ELR (cell line): ENCODE measurements at places on chromosomes 12 and 14.

- DNase-seq: no peak
Observed at GRCh38 chr12:71124835-71125460, 32.9 kb downstream of the TSPAN8 start.

- DNase-seq: peak; percentile 74
Observed at GRCh38 chr12:122834104-122834920, 945 bp upstream of the HIP1R start.

GRCh38 chr14:93759719-93760307, 28.5 kb downstream of the PRIMA1 start:
- DNase-seq: no peak

DNA sequence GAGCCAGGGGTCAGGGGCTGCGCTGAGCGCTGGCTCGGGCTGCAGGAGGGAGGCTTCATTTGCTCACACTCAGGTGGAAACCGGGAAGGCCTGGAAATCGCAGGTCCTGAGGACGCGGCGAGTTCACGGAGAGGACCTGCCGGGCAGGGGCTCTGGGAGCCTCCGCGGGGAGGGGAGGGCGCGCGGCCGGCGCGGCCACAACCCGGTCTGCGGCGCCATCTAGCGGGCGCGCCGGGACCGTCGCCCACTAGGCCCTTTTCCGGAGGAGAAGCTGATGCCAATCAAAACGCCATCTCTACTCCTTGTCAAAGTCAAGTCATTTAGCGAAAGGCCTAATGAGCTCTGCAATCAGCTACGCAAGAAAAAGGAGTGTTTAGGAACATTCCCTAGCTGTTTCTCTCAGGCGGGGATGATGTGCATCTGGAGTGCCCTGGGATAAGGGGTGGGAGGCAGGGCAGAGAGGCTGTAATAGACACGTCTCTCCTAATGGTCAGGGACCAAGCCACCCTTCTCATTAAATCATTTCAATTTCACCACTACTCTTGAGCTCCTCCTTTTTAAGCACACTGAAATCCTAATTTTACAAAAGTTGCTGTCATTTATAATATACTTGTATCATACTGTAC, 885.8 kb upstream of the TMEM132C start:
- DNase-seq: peak; percentile 68

GRCh38 chr12:69002969-69003368, 70.0 kb upstream of the CPM start:
- DNase-seq: no peak

DNA sequence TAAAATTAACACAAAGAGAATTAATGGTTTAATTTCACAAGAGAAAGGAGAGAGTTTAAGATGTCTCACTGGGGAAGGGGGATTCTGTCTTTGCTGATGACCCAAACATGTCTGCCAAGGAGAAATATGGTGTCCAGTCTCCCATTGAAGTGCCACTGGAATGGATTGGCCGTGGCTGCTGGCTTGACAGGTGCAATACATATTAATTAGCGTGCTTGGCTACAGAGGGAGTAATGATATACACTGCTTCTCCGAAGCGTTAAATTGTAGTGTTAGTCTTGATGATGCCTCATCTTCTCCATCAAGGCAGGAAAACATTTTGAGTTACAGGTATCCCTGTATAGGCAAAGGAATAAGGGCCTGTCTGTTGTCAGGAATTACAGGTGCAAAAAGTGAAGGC, 393.4 kb upstream of the TMPO start:
- DNase-seq: no peak

DNA sequence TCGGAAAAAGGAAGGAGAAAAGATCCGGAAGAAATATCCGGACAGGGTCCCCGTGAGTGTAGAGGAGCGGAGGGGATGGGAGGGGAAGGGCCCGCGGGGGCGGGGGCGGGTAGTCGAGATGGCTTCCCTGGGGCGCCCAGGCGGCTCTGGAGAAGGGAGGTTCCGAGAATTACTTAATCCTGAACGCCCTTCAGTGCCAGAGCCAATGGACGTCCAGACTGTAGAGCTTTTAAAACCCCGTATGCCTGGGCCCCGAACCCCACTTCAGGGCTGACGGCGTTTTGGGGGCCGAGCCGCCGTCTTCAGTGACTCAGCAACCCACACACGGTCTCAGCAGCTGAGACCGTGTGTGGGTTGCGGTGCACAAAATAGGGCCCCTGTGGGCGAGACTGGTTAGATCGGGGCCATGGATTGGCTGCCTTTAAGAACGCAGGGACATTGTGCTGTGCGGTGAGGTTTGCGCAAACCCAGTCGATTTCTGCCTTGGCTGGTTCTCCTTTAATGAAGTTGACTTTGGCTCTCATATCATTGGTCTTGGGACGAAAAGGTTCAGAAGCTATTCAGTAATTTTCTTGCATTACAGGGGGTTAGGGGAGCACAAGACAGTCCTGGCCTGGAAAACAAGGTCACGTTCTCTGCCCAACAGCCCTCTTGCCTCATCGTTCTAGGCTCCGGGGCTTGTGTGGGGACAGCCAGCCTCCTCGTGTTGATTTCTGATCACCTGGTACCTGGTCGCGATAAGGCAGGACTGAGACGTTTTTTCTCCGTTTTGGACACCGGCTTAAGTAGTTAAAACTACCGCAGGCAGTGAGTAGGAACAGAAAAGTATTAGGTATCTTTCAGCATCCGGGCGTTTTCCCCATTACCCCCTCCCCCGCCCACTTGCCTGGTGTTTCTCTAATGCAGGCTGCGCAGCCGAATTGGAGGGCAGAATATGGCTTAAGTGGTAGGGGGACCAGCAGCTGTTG, 775 bp downstream of the GABARAPL1 start:
- peak; percentile 74 for DNase-seq

DNA sequence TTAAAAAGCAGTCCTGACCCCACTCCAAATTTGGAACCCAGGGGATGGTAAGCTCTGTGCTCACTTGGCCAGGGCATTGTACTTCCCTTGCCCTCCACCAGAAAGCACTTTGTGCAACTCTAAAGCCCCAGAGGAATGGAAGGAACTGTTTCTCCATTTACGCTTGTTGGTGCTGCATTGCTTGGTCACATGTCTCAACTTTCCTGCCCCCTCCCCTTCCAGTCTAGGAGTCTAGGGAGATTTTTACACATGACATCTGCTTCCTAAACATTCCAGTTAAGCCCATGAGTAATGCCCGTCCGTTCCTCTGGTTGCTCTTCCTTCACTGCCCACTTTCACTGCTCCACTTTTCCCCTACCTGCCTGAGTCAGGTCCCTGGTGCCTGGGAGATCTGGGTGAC, 92.6 kb upstream of the MAP1LC3B2 start:
- peak; percentile 35 for DNase-seq

GRCh38 chr14:26427097-26427496, 170.7 kb downstream of the NOVA1 start:
- no peak for DNase-seq

DNA sequence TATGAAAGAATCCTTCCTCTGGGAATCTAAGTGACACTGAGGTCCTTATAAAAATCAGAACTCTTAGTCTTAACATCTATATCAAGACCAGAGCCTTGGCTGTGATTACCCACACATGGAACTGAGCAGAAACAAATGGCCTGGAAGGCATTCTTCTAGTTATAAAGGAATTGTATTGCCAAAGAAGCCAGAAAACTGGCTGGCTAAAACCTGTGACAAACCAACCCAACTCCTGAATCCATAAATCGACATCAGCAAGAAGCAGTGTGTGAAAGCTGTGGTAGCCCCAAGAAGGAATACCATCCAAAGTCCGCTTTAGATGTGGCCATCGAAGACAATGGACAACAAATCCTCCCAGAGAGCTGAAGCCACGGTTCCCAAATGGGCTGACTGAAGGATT, 97.9 kb upstream of the CCDC91 start:
- DNase-seq: no peak

GRCh38 chr14:34021096-34021495, 70.2 kb upstream of the EGLN3 start:
- no peak for DNase-seq

- DNase-seq: no peak
Observed at GRCh38 chr12:95859947-95860850, 1.4 kb downstream of the SNRPF start.

GRCh38 chr12:3487027-3487426, 4.0 kb upstream of the PRMT8 start:
- DNase-seq: no peak

GRCh38 chr14:97276573-97276972, 479.4 kb downstream of the VRK1 start:
- no peak for DNase-seq

GRCh38 chr14:55546212-55546874, 33.7 kb upstream of the KTN1 start:
- DNase-seq: no peak

GRCh38 chr12:22100958-22101748, 55.1 kb downstream of the CMAS start:
- DNase-seq: peak; percentile 71

DNA sequence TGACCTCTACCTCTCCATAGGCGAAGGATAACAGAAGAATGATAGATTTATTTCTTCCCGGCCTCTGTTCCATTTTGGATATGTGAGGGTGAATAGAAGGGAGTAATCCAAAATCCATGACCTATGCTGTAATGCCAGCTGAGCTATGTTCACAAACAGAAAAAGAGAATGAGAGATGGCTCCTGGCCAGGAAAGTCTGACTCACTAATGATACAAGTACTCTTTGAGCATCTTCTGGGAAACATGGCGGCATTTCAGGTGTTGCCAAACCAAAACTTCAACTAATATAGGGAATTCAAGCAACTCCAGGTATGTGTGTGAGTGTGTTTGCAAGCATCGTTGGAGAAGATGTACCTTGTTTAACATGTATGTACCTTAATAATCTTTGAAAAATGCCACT, 55.1 kb downstream of the MED13L start:
- DNase-seq: peak; percentile 61

DNA sequence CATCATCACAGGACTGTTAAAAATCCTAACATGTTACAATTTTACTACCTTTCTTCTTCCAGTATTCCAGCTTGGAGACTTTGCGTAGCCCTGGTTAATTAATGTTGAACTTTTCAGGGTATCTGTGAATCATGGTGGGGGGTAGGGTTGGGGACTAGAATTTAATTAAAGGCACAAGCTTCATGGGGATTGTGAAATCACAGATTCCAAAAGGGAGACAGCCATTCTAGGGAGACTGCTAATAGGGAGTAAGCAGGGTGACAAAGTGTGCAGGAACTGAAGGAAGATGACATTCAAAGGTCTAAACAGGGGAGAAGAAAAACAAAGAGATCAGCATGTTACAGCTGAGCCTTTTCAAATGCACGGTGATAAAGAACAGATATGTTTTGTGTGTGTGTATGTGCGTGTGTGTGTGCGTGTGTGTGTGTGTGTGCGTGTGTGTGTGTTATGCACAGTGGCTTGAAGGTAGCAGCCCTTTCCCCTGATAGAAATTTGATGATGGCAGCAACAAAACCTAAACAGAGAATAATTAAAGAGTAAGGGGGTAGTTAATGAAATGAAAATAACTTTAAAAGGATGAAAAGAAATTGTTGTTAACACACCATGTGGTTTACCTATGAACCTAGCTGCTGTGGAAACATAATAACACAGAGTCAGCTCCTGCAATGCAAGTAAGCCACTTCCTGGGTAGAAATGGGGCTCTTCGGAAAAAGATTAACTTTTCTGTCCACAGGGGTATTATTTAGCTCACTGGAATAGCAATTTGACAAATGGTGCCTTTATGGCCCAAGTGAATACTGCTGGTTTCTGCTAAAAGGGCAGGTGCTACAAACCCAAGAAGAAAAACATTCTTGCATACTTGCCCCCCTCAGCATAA, 581.7 kb downstream of the DIO2 start:
- DNase-seq: no peak

DNA sequence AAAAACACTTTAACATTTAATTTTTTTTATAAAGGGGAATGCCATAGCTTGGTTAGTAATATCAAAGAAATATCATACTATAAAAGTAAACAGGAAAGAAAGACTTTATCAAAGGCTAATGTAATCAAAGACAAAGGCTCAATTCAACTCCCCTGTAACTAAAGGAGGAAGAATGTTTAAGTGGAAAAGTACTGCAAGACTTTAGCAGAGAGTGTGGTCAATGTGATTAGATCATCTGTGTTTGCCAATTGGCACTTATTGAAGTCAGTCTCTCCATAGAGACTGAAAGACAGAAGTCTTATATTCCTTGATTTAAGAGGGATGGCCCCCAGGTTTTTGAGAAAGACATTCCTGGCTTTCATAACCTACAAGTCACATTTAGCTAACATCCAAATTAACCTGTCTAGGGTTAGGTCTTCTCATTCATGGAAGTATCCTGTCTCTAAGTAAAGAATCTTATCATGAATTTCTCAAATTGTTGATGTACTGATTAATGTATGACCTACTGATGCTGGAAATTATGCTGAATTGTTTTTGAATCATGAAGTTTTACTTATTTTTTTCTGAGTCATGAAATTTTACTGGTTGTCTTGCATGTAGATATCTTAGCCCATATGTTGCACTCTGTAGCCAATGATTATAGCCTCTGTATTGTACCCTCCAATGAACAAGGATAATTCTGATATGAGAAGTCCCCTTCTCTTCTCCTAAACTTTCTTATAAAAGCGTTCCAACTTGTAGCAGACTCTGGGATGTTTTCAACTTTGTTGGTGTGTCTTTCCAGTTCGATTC, 65.4 kb downstream of the ATXN7L3B start:
- DNase-seq: peak; percentile 13
